ENCODE measurements at places on chromosomes 13 and 19. TPM values are rescaled to one million over a fixed set of nuclear protein-coding genes. Genes with fewer than 3 reads are reported as not detected.
A peak's percentile ranks its signal among the peaks of the same experiment; 100 is the strongest.

The ZNF540 gene
- 8.0 TPM for total RNA-seq

DNA sequence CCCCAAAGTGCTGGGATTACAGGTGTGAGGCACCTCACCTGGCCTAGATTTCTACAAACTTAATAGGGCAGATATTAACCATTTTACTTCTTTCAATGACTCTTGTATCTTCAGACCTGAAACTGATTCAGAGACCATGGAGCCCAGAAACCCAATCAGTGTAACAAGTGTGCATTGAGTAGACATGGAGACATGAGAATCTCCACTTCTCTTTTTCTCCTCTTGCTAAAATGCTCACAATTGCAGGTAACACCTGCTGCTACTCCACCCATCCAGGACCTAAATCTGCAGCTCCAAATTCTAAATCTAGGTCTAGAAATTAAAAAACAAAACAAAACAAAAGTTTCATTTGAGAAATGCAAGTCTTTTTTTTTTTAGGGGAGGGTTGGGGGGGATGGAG is 42.2 kb upstream of the ZNF681 start:
- H3K36me3 ChIP-seq, result no peaks in the 10 kb centered on the region
- H3K27me3 ChIP-seq, result no peaks in the 10 kb centered on the region
- H3K4me3 ChIP-seq, result no peak overlapping the region
- no peak overlapping the region for H3K27ac ChIP-seq
- no peak for DNase-seq
- no peaks in the 10 kb centered on the region for H3K4me1 ChIP-seq

The ELANE gene
- total RNA-seq, result not detected

GRCh38 chr13:45851171-45851921 is at the start of gene SIAH3:
TSS of gene SIAH3 (minus strand) at chr13:45851753. CDS start at chr13:45851629, 124 bp downstream.
- no peak within 1 kb of the TSS for H3K27ac ChIP-seq
- peaks cover 6% of the 10 kb centered on the region for H3K27me3 ChIP-seq
- DNase-seq, result no peak
- H3K36me3 ChIP-seq, result no peaks in the 10 kb centered on the region
- H3K4me3 ChIP-seq, result peak within 1 kb of the TSS; percentile 42
- peaks cover 16% of the 10 kb centered on the region for H3K4me1 ChIP-seq

The NCR1 gene
- total RNA-seq, result not detected

DNA sequence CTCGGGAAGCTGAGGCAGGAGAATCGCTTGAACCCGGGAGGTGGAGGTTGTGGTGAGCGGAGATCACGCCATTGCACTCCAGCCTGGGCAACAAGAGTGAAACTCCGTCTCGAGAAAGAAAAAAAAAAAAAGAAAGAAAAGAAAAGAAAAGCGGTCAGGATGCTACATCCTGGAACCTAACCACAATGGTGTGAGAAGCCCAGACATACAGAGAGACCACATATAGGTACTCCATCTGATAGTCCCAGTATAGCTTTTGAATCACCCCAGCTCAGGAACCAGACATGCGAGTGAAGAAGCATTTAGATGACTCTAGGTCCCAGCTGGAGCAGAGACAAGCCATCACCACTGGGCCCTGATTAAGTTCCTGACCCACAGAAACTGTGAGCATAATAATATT is 3.2 kb downstream of the IFNL1 start:
- H3K27ac ChIP-seq, result no peak overlapping the region
- DNase-seq, result no peak
- no peak overlapping the region for H3K4me3 ChIP-seq
- H3K27me3 ChIP-seq, result no peaks in the 10 kb centered on the region

GRCh38 chr19:5321851-5322681 is 18.5 kb downstream of the PTPRS start:
- no peaks in the 10 kb centered on the region for H3K27me3 ChIP-seq
- H3K4me3 ChIP-seq, result no peak overlapping the region
- H3K4me1 ChIP-seq, result peaks cover 3% of the 10 kb centered on the region
- no peak overlapping the region for H3K27ac ChIP-seq

DNA sequence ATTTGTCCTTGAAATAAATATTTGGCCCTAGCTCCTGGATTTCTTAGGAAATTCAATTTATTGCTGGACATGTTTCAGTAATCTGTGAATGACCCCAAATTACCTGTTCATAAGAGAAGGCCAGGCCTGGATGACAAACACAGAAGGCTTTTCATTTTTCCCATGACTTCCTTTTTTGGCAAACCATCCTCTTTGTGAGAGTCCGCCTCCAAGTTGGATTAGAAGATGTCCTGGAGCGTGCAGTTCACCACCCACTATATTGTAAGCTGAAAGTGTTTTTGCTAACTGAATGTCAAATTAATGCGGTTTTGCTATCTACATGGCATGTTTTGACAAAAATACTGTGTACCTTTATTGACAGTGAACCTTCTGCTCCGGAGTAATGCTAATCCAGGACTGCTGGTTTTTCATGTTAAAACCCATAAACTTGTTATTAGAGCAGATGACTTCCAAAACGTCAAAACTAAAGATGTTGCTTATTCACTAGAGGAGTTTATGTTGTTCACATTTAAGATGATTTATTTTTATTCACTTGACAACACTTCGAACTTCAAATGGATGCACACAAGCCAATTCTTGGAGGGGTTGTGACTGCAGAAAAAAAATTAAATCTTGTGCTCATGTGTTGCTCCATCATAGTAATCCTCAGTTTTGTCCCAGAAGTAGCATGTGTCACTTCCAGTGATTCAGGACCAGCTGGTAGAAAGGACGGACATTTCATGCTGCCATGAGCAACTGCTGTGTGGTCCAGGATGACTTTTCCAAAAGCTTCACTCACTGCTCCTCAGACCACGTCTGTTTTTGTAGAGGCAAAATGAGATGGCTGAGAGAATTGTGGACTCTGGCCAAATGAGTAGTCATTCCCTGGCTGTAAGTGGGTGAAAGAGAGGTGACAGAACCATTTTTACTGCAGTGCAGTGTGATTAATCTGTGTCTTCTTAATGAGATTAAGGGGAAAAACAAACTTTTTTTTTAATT is 71.0 kb downstream of the ITGBL1 start:
- no peaks in the 10 kb centered on the region for H3K27me3 ChIP-seq
- H3K27ac ChIP-seq, result no peak overlapping the region
- no peaks in the 10 kb centered on the region for H3K4me1 ChIP-seq
- H3K4me3 ChIP-seq, result no peak overlapping the region
- no peaks in the 10 kb centered on the region for H3K36me3 ChIP-seq

- no peaks in the 10 kb centered on the region for H3K27me3 ChIP-seq
- no peaks in the 10 kb centered on the region for H3K4me1 ChIP-seq
- no peak for DNase-seq
- no peaks in the 10 kb centered on the region for H3K36me3 ChIP-seq
- H3K4me3 ChIP-seq, result no peak overlapping the region
- no peak overlapping the region for H3K27ac ChIP-seq
Observed at GRCh38 chr13:29857085-29857484, 6.7 kb upstream of the UBL3 start.

The GADD45GIP1 gene
- 36.0 TPM for total RNA-seq

The NDUFA11 gene
- total RNA-seq, result 438 TPM

The KLF1 gene
- total RNA-seq, result not detected

The CDX2 gene
- not detected for total RNA-seq

- DNase-seq, result no peak
- peaks cover 29% of the 10 kb centered on the region for H3K36me3 ChIP-seq
- H3K4me3 ChIP-seq, result no peak overlapping the region
Observed at GRCh38 chr19:7973883-7974282, 30.4 kb upstream of the TIMM44 start.

DNA sequence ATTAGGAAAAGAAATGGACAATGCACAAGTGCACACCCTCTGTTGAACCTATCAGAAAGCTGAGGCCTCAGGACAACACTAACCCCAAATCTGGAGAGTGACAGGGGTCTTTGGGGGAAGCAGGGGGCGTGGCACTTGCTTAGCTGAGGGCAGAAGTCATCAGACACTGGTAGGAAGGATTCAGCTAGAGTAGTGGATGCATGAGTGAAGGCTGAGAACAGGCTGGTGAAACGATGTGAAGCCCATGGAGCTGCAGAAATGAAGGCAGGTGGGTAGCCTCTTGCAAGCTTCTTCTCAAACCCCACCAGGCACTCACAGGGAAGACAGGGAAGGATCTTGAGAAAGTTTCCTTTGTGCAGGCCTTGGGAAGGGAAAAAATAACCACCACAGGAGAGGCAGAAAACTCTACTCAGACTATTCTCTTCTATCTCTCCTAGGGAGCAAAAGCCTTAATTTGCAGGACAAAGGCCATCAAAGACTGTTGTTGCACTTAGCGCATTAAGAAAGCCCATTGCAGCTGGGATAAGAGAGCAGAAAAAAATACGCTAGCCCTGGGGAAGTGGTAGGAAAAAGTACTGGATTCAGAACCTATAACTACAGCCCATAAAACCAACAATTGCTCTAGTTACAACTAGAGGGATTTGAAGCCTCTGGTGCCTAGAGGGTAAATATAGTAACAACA is 193.3 kb upstream of the ZNF536 start:
- no peak for DNase-seq
- no peaks in the 10 kb centered on the region for H3K27me3 ChIP-seq
- no peak overlapping the region for H3K27ac ChIP-seq
- no peak overlapping the region for H3K4me3 ChIP-seq

The CYP4F3 gene
- not detected for total RNA-seq

The NALCN gene
- total RNA-seq, result 0.95 TPM

DNA sequence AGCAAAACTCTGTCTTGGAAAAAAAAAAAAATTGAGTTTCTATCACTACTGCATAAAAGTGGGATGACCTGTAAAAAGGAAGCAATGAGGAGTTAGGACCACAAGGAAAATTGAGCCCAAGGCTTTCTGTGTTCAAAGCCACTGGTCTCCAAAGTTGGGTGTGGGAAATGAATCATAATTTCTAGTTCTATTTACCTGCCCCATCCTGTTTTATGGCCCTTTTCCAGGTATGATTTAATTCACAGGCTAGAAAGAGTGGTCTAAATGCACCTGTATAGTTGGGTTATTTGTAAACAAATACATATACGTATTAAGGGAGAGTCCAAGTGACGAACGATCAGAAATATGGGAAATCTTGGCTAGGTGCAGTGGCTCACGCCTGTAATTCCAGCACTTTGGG is 5.9 kb upstream of the DCAF15 start:
- no peaks in the 10 kb centered on the region for H3K36me3 ChIP-seq
- H3K27ac ChIP-seq, result no peak overlapping the region
- H3K27me3 ChIP-seq, result no peaks in the 10 kb centered on the region
- no peak for DNase-seq
- no peak overlapping the region for H3K4me3 ChIP-seq

The DHPS gene
- total RNA-seq, result 160 TPM

Data from sigmoid colon (tissue), 7 donors.